GM13976 (cell line): ENCODE measurements at places on chromosomes 1 and 21.

GRCh38 chr1:42852608-42852980 lies 6.2 kb downstream of the ZNF691 start:
- no peak for DNase-seq

DNA sequence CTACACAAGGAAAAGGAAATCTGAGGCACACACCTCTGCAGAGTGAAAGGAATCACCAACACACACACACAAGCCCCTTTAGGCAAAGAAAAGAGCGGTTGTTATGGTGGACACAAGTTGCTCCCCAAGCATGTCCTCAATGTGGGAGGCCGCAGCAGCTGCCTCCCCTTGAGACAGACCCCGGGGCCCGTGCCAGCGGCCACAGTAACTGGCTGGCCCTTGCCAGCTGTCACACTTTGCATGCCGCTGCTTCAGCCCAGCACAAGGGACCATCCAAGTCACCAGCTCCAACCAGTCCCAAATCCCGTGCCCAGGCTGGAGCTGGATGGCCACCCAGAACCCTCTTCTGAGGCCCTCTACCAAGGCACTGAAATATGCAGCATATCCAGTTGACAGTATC lies 2.9 kb upstream of the OLIG1 start:
- DNase-seq: no peak

GRCh38 chr1:196302981-196303380 lies 305.3 kb downstream of the KCNT2 start:
- no peak for DNase-seq

DNA sequence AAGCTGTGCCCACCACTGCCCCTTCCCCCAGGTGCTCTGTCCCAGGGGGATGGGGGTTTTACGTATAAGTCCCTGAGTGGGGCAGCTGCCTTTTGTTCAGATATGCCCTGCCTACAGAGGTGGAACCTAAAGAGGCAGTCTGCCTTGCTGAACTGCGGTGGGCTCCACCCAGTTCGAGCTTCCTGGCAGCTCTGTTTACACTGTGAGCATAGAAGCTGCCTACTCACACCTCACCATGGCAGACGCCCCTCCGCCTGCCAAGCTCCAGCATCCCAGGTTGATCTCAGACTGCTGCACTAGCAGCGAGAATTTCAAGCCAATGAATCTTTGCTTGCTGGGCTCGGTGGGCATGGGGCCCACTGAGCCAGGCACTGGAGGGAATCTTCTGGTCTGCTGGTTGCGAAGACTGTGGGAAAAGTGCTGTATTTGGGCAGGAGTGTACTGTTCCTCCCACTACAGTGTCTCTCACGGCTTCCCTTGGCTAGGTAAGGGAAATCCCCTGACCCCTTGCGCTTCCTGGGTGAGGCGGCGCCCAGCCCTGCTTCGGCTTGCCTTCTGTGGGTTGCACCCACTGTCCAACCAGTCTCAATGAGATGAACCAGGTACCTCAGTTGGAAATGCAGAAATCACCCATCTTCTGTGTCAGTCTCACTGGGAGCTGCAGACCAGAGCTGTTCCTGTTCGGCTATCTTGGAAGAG lies 17.6 kb upstream of the RWDD3 start:
- DNase-seq: no peak
